ENCODE measurements at places on chromosomes 5 and 9.

DNA sequence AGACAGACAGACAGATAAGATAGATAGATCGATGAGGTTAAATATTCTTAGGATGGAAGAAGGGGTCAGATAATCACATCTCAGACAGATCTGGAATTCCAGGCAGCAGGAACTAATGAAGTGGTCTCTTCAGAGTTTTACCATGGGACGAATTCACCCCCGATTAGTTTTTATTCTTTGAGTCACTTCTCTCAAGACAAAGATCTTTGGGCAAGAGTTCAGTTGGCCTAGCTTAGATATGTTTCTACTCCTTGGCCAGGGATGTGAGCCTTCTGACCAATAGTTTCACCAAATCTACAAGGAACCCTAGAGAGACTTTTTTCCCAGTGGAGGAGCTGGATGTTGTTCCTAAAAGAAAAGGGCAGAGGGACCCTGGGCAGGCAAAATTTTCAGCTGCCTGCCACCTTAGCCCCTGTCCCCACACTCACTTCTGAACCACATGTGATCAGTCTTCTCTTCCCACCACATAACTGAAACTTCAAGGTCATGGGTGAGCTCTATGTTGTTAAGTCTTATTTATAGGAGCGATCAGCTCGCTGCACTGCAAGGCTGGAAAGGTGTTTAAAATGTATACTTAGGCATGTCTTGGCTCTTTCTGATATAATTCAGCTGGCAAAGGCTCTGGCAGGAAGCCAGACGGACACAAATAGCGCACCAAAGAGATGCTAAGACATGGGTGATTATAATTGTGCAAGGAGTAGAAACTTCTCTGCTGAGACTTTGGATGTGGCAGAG, 132.9 kb downstream of the PALM2AKAP2 start:
- no peak for DNase-seq

- no peak for DNase-seq
Observed at GRCh38 chr5:2802693-2803365, 51.4 kb upstream of the IRX2 start.

DNA sequence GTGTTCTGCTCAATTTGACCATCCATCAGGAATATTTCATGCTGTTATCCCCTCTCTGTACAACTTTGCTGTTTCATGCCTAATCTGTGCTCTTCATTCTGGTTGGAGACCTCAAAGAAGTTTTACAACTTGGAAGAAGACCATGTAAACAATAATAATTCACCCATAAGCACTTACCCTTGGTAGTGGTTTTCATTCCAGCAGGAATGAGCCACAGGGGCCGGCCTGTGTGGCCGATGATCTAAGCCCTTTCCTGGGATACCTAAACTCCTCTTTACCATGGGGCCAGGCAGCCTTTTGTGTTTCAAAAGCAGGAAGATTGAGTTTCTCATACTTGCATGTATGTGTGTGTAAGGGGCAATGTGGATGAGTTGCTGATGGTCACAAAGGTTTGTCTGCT, 165.0 kb downstream of the FGF1 start:
- peak; percentile 31 for DNase-seq

GRCh38 chr5:147234239-147234824, 494 bp upstream of the STK32A start:
- no peak for DNase-seq

- peak; percentile 30 for DNase-seq
Observed at GRCh38 chr5:44862808-44863207, 54.1 kb downstream of the MRPS30 start.

- DNase-seq, result no peak
Observed at GRCh38 chr5:717143-717542, 24.0 kb upstream of the TPPP start.

- no peak for DNase-seq
Observed at GRCh38 chr9:3151672-3152576, 308.0 kb upstream of the PUM3 start.

- no peak for DNase-seq
Observed at GRCh38 chr9:125820100-125820804, 73.1 kb downstream of the PBX3 start.

GRCh38 chr5:52825826-52826225, 38.1 kb downstream of the ITGA1 start:
- DNase-seq, result no peak

- no peak for DNase-seq
Observed at GRCh38 chr9:134620751-134621557, 20.6 kb upstream of the COL5A1 start.

DNA sequence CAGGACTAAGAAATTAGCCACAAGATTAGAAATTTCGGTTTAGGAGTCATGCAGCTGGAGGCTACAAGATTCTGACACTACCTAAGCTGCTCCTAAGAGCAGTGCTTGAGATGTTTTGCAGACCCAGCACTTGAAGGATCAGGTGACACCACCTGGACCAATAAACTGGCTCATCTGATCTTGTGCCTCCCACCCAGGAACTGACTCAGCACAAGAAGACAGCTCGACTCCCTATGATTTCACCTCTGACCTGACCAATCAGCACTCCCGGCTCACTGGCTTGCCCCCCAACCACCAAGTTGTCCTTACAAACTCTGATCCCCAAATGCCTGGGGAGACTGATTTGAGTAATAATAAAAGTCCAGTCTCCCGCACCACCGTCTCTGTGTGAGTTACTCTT, 170.4 kb downstream of the TTC39B start:
- peak; percentile 59 for DNase-seq

GRCh38 chr9:37562826-37563225, 13.4 kb downstream of the FBXO10 start:
- no peak for DNase-seq

DNA sequence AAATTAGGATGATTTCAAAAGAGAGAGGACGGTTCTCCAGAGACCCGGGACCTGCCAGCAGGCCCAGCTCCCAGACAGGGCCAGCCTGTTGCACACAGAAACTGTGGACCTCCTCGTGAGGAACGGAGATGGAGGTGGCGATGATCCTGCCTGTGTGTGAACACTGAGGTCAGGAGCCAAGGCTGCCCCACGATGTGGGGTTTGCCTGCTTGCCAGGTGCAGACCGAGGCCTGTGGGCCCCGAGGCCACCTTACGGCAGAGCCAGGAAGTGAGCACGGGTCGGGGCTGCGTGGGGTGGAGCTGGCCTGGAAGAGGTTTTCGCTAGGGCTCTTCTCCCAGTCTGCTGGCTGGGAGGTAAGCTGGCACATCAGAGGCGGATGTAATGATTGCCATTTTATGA, 4.3 kb downstream of the FAM163B start:
- no peak for DNase-seq

DNA sequence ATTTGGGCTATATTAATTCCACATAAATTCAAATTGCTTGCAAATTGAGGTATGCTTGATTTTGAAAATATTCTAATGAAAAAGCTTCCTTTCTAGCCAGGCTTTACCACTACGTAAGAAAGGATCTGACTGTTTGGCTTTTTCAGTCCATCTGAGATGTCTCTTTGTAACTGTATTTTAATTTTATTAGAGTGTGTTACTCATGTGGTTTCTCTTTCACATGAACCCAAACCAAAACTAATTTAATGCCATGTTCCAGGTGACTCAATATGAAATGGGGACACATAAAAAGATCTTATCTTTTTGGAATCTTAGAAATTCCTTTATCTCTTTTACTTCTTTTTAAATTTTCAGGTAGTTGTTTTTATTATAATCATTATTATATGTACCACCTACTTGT, 85.3 kb downstream of the NFIB start:
- DNase-seq, result no peak

GRCh38 chr5:173823721-173824567, 64.2 kb upstream of the CPEB4 start:
- DNase-seq, result peak; percentile 95

GRCh38 chr9:126439402-126439765, 112.8 kb downstream of the MVB12B start:
- DNase-seq, result peak; percentile 83

DNA sequence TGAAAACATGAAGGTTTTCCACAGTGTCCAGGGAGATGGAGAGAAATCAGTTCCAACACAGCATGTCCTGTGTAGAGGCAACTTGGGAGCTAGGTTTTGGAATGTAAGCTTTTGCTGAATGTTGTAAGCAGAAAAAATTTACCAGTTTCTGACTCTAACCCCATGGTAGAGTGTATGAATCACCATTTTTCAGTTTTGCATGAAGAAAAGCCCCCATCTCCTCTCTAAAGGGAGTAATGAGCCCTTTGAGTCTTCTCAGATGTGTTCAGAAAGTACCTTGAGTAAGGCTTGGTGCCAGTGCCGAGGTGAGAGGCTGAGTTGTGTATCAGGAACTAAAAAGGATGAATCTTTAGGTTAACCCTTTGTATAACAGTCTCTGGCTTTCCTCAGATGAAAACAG, 96.2 kb downstream of the ADRB2 start:
- no peak for DNase-seq

GRCh38 chr9:133112663-133113026, 8.4 kb downstream of the RALGDS start:
- DNase-seq, result no peak

GRCh38 chr5:59506285-59506877, 387.1 kb downstream of the PDE4D start:
- peak; percentile 57 for DNase-seq

DNA sequence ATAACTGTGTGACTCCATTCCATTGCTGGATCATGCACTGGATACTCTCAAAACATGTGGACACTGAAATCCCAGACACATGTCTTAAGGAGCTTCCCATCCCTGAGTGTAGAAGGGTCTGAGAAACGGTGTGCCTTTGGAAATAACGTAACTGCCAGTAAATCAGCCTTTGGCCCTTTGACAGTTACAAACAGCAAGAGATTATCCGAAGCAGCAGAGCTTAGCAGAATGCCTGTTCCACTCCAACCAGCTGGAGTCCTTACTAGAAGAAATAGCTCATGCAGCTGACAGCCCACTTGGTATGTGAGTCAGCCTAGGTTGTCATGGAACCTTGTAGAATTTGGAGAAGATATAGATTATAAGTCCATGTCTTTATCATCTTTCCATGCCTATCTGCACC, 7.0 kb downstream of the TMEM252 start:
- DNase-seq, result no peak

DNA sequence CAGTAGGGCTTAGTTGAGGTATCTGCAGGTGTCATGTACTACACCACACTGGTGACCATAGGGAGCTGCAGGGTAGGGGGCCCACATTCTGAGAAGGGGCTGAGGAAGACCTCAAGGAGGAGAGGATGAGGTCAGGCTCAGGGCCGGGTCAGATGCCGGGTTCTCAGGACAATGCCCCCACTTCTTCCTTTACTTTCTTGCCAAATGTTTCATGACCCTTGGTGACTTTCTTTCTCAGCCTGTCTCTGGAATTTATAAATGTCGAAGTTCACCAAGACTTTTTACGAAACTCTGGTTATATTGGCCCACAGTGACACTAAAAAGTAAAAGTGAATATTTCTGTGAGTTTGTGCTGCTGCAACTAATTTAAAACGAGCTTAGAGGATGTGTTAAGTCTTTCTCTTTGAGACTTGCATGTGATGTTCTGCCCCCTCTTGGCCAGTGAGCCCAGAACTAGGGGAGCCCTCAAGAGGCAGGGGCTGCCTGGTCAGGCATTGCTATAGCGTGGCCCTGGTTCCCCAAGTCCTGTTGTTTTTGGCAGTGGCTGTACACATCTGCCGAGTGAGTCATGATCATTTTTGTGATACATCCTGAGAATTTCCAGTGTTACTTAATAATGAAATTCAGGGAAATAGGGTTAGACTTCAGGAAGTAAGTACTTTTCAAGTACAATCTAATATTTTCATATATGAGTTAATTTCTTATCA, 11.2 kb downstream of the ACO1 start:
- DNase-seq, result peak; percentile 98

- DNase-seq, result peak; percentile 28
Observed at GRCh38 chr5:9692576-9692975, 62.4 kb upstream of the TAS2R1 start.

GRCh38 chr5:145540375-145540774, 294.8 kb downstream of the PRELID2 start:
- peak; percentile 50 for DNase-seq

GRCh38 chr5:174555726-174556125, 168.7 kb upstream of the MSX2 start:
- DNase-seq, result no peak

DNA sequence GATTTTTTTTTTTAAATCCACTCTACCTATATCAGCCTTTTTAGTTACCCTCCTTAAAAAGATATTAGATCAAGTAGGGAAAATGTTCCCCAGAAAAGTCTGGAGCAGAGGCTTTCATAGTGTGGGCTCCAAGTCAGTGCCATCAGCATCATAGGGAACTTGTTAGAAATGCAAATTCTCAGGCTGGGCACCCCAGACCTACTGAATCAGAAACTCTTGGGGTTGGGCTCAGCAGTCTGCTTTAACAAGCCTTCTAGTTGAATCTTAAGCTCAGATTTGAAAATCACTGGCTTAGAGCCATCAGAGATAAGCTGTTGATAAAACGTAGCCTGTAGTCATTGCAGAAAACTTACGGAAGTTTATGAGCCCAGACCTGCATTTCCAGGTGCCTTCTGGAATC, 140.1 kb downstream of the TMEM38B start:
- DNase-seq, result no peak

- DNase-seq, result no peak
Observed at GRCh38 chr5:158809936-158810335, 289.8 kb downstream of the EBF1 start.

DNA sequence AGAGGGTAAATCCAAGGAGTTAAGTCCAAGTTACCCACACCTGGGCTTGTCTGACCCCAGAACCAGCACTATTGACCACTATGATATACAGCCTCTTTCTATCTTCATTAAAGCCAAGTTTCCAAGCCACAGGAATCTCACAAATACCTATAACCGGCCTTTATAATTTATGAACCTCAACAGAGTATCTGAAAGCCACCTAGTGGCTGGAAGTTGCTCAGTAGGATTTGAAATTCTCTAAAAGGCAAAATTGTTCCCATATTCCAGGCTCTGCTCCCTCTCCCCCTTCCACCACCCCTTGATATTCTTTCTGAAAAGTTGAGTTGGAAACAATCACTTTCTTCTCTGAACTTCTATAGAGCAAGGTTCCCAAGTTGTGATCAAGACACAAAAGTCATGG, 106.4 kb upstream of the GPR151 start:
- peak; percentile 10 for DNase-seq

GRCh38 chr5:72032788-72033187, 74.5 kb upstream of the MAP1B start:
- DNase-seq, result no peak

GRCh38 chr5:137101544-137101943, 397.6 kb downstream of the SPOCK1 start:
- DNase-seq, result no peak

GRCh38 chr5:33129309-33129708, 311.5 kb upstream of the TARS1 start:
- DNase-seq, result no peak

DNA sequence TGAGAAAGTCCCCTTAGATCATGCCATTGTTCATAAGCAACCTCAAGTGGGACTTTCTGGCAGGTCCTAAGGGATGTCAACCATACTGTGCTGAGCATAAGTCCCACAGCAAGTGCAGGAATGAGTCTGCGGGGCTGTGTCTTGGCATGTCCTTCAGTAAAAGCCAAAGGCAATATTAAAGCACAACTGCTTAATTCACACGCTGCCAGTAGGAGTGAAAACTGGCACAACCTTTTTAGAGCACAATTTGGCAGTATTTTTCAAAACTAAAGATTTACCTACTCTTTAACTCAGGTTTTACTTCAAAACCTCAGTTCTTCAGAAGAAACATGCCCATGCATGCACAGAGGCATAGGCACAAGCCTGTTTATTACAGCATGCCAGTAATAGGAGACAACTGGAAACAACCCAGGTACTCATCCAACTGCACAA, 24.4 kb upstream of the SMAD5 start:
- no peak for DNase-seq

- peak; percentile 77 for DNase-seq
Observed at GRCh38 chr5:96538808-96539250, 105.8 kb upstream of the PCSK1 start.
